ENCODE measurements at places on chromosomes 16 and 17.

GRCh38 chr16:27511657-27512448 is 37.9 kb downstream of the GTF3C1 start:
- no peak for DNase-seq

- DNase-seq = no peak
Measured at GRCh38 chr17:38893607-38894006, 23.7 kb downstream of the LASP1 start.

- DNase-seq = no peak
Measured at GRCh38 chr17:15408803-15409202, 58.6 kb downstream of the CDRT4 start.

- DNase-seq = no peak
Measured at GRCh38 chr17:27217631-27218030, 76.3 kb upstream of the WSB1 start.

DNA sequence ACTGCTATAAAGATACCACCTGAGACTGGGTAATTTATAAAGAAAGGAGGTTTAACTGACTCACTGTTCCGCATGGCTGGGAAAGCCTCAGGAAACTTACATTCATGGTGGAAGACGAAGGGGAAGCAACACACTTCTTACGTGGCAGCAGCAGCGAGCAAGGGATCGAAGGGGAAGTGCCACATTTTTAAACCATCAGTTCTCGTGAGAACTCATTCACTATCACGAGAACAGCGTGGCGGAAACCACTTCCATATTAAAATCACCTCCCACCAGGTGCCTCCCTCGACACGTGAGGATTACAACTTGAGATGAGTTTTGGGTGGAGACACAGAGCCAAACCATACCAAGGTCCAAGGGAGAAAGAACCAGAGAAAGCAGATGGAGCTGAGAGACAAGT is 454.3 kb upstream of the CDH11 start:
- DNase-seq = no peak

Data from adipocyte (in vitro differentiated cells).